ENCODE measurements at places on chromosomes 2 and 18.

DNA sequence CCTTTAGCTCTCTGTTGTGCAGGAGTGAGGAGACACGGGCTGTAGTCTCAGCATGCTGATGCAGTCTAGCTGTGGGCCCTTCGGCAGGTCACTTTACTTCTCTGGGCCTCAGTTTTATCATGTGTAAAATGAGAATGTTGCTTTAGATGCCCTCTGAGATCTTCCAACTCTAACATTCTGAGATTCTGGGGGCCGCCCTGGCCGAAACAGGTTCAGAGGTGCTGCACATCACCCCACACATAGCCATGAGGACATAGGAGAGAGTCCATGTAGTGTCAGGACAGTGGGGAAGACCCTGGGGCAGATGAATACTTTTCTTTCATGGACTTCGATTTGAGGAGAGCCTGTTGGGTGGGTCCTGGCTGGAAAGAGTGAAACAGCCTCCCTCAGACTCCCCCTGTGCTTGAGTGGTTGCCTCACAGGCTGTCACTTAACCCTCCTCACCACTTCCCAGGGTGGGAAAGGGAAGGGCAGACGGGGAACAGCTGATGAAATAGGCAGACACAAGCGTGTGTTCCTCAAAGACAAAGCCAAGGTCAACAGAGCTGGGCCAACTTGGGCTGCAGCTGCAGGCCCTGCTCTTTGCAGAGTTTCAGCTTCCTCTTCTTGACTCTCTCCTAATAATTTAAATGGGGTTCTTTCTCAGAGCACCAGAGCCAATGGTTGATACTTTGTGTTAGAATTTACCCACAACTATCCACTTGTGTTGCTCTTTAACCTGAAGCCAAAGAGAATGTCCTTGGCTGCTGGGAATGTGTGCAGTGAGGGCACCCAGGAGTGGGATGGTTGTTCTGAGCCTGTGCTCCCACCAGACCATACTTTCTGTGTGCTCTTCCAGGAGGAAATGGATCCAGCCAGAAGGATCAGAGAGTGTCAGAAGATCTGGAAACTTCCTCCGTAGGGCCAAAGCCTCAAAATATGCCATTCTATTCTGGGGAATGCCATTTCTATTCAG, 14.7 kb upstream of the MRPL33 start:
- no peak for DNase-seq

- DNase-seq, result no peak
Observed at GRCh38 chr2:58466804-58467203, 225.7 kb upstream of the FANCL start.

- DNase-seq, result no peak
Observed at GRCh38 chr2:56113382-56113975, 70.3 kb upstream of the CCDC85A start.

DNA sequence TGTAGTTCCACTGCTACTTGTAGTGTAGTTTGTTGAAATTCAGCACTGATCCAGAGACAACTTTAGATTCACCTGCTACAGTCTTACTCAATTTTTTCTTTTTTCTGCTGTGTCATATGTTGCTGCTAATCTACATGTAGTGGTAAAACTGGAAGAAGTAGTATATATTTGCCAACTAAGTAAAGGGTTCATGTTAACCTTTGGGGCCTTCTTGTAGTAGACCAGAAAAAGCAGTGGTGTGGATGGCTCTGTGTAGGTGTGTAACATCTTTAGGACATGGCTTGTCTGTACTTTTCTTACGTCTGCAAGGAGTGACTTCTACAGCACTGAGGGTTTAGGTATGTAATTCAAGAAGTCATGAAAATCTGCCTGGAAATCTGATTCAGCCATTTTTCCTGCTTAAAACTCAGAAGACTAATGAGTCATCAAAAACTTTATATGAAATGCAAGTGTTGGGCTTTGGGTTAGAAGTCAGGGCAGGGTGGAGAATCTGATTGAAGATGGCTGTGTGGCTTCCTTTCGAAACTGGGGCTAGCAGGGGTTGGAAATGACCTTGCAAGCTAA, 8.4 kb downstream of the PTPRM start:
- no peak for DNase-seq

- no peak for DNase-seq
Observed at GRCh38 chr18:41326311-41326710, 628.7 kb upstream of the PIK3C3 start.

- no peak for DNase-seq
Observed at GRCh38 chr2:24970483-24971285, 1.1 kb downstream of the DNAJC27 start.

GRCh38 chr2:42195559-42195958, 26.4 kb downstream of the EML4 start:
- no peak for DNase-seq

DNA sequence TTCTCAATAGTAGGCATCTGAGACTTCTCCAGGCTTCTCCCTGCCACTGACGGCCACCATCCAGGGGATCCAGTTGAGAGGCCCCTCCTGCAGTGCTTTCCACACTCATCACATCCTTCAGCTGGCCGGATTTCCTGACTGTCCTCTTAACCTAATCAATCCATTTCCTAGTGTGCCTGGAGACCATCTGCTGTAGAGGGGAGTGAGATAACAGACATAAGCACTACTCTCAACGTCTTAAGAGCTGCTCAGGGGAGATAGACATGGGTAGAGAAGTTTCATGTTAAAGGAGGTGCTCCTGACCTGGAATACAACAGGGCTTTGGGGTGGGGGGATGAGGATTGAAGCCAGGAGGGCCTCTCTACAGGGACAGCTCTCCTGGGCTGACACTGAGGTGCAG, 14.2 kb downstream of the SPR start:
- DNase-seq, result no peak

- no peak for DNase-seq
Observed at GRCh38 chr2:66531155-66531554, 96.2 kb downstream of the MEIS1 start.

DNA sequence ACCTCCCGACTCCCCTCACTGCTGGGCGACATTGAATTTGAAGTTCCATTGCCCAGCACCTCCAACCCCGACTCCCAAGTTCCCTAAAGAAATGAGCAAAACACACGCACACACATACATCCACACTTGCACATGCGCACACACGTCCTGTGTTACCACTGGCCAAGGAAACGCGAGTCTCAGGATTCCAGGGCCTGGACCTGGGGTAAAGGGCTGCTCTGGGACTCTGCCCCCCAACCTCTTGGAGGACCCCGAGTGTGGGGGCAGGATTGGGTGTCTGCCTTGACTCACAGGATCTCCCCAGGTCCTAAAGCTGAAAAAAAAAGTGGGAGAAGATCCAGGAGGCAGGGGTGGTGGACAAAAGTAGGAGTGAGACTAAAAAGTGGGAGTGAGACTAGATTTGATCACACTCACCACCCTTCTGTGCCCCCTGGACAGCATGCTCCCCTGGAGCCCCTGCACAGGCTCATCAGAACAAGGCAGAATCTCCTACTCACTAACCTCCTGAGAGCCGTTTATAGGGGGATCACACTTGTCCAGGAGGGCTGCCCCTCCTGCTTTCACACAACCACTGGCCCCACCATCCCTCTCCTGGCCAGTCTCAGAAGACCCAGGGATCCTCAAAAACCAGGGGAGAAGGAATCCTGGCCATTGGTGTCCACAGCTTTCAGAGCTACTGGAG, 202.2 kb downstream of the TNS1 start:
- peak; percentile 0 for DNase-seq

GRCh38 chr2:38789691-38790090, 11.7 kb downstream of the GEMIN6 start:
- no peak for DNase-seq

GRCh38 chr2:176804392-176804791, 408.2 kb upstream of the HNRNPA3 start:
- no peak for DNase-seq

DNA sequence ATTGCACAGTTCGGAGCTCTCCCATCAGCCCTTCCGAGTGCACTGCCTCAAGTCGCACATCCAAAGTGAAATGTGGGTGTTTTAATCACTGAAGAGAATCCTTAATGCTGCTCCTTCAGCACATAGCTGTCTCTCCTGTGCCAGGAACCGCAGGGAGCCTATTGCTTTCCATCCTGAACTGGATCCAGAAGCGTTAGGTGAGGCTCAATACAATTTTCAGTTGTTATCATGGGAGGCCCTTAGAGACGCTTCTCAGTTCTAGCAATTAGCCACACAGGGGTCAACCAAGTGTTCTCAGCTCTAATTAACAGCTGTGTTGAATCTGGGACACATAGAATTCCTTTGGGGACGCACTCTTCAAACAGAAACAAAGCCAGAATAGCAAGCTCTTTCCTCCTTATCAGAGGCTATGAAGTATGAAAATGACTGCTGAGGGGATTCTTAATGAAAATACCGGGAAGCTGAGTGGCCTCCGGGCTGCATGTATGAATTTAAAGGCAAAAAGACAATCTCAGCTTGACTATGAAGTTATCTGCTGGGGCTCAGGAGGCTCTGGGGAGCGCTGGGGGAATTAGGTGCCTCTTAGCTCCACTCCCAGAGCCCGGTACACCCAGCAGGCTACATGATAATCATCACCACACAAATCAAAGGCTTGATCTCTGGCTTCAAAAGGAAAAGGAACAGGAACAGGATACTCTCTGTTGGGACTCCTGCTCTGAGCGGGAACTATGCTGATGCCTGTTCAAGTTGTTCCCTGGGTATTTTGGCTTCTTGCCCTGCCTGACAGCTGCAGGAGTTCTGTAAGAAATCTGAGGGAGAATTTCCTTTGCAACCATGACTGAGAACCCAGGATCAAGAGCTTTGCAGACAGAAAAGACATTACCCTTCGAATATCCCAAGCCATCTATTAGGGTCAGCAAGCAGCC, 55.4 kb upstream of the NCOA1 start:
- no peak for DNase-seq

DNA sequence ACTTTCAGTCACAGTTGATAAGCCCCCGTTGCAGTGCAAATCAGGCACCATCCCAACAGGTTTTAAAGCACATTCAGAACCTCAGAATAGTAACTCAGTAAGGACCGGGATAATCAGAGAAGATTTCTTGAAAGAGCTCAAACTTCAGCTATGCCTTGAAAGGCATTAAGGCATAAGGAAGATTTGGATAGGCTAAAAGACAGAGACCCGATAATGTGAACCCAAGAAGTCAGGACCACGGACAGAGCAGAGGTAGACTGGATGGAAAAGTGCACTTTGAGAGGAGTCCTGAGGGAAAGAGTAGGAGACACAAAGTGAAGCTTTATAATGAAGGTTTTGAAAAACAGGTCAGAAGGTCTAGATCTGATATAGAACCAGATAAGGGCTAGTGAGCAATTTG, 36.9 kb upstream of the KLF7 start:
- DNase-seq, result peak; percentile 55

Data from WTC11 (cell line).